AG08395 (cell line): ENCODE measurements at places on chromosomes 1 and 21.
A peak's percentile ranks its signal among the peaks of the same experiment; 100 is the strongest.

- no peak for DNase-seq
Measured at GRCh38 chr1:53376742-53377437, 49.0 kb upstream of the LRP8 start.

DNA sequence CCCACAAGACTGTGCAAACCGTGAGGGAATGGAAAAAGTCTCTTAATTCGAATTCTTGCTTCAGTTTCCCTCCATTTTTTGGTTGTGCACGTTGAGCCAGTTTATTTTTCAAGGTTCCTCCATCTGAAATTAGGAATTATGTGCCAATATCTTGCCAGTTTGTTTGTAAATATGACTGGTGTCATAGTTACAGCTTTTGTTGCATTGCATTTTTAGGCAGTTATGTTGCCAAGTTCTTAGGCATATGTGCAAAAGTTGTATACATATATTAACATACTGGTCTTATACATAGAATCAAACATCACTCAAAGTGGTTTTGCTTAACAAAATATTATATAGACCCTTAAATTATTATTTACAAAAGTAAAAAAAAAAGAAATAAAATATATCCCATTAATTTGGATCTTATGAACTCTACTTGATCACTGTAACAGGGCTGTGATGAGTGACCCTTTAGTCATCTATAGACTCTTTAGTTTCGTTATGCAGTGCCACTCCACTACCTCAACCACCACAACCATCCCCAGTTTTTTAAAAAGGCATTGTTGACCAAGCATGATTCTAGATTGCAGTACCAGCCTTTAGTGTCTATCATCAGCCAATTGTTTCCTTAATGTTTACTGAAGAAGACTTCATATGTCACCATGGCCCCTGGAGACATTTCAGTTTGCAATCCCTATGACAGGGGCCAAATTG, 20.9 kb upstream of the DYNLT5 start:
- DNase-seq: no peak

DNA sequence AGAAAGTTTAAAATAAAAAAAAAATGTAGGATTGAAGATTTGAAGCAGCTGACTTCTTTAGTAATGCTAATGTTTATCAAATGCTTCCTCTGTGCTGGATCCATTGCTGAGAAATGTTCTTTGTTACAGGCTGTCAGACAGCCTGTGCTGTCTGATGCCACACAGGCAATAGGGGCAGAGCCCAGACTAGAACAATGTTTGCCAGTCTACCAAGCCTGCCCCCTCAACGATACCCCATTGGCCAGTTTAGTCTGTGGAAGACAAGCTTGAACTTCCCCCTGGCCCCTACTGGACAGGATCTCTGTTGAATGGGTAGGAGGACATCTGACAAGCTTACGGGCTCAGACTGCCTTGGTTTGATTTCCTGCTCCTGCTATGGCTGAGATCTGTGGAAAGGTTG, 79.4 kb downstream of the PAPPA2 start:
- no peak for DNase-seq

DNA sequence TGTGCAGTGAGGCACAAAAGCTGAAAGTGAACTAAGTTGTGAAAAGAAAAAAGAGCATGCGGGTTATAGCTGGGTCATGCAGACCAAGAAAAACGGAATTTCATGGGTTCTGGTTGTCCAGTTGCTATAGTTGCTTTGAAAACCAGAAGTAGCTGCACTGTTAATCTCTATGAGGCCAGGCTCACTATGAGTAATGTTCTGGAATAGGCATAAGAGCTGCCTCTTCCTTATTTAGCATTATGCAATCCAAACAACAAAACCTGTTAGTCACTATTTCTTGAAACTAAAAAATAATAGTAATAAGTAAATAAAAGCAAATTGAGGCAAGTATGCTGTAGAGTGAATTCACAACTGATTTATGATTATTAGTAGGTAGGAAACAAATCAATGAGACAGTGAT, 1383.7 kb downstream of the MRPL39 start:
- DNase-seq: no peak

GRCh38 chr1:93771843-93772242, 90.2 kb upstream of the BCAR3 start:
- DNase-seq: no peak

- peak; percentile 74 for DNase-seq
Measured at GRCh38 chr1:224637515-224637914, 21.4 kb downstream of the CNIH3 start.

DNA sequence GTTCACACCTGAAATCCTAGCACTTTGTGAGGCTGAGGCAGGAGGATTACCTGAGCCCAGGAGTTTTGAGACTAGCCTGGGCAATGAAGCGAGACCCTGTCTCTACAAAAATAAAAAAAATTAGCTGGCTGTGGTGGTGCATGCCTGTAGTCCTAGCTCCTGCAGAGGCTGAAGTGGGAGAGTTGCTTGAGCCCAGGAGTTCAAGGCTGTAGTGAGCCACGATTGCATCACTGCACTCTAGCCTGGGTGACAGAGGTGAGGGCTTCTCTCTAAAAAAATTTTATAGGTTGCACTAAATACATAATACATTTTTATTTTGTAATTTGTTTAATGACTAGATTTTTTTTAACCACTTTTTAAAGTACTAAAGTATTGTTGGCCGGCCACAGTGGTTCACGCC, 6.1 kb downstream of the PARK7 start:
- no peak for DNase-seq

DNA sequence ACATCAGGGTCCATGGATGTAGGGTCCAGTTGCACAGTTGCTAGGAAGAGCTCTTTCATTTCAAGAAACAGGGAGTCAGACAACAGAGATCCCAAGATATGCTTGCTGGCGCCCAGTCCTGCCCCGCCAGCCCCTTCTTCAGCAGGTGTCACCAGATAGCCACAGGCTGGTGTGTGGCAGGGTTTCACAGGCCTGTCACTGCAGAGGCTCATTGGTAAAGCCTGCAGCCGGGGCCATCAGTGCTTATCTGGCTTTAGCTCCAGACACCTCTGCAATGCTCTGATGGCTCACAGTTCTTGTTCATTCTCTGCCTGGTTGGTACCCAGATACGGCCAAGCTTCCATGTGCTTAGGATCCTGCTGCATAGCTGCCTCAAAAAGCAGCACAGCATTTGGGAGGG, 12.4 kb upstream of the ZNF124 start:
- no peak for DNase-seq

DNA sequence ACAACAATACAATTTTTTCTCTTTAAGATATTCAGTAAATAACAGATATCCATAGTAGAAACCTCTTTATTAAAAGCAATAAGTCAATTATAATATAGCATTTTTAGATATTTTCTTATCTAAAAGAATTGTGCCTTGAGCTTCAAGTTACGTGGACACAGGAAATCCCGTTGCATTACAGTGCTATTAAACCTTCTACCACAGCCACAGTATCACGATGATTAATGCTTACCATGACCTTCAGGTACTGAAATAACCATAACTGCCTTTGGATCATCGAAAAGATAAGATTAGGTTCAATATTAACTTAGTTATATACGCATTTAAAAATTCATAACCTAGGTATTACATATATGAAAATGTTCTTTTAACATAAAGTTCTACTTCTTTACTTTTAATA, 17.9 kb downstream of the B3GALNT2 start:
- no peak for DNase-seq

GRCh38 chr1:225765982-225766674, 11.5 kb upstream of the SRP9 start:
- no peak for DNase-seq
